SHP77 (cell line): ENCODE measurements at places on chromosomes 11 and 22.

GRCh38 chr11:84103096-84103495 lies 816.9 kb upstream of the CCDC90B start:
- DNase-seq = no peak

GRCh38 chr11:120548682-120549209 lies 37.2 kb downstream of the GRIK4 start:
- DNase-seq = no peak

GRCh38 chr11:117910525-117910924 lies 18.7 kb downstream of the TMPRSS13 start:
- DNase-seq = no peak

DNA sequence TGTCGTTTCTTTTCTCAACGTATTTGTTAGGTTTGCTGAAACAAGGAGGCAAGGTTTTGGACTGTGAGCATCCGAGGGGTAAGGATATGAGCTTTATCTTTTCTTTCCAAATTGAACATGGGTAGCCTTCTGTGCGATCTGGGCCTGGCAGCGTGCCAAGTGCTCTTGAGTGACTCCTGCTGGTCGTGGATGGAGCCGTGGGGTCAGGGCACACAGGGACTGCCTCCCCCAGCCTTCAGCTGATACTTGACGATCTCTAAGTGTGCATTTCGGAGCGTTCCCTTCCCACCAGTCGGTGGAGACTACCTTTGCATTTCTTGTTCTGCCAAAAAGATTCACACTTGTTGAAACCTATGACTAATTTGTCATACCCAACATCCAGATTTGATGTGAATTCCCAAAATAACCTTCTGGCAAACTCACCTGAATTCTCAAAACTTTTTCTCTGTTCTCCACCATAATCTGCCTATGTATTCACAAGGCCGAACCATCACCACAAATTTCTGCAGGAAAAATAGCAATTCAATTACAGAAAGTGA lies 40.1 kb upstream of the CLMP start:
- no peak for DNase-seq

GRCh38 chr11:84681456-84681855 lies 945.7 kb downstream of the DLG2 start:
- no peak for DNase-seq

- no peak for DNase-seq
Measured at GRCh38 chr11:62489204-62489603, 57.4 kb downstream of the AHNAK start.

- peak; percentile 89 for DNase-seq
Measured at GRCh38 chr11:47565340-47566148, at the start of gene PTPMT1. Gene PTPMT1 (plus strand): TSS chr11:47565599. CDS start chr11:47565623, 24 bp downstream.

DNA sequence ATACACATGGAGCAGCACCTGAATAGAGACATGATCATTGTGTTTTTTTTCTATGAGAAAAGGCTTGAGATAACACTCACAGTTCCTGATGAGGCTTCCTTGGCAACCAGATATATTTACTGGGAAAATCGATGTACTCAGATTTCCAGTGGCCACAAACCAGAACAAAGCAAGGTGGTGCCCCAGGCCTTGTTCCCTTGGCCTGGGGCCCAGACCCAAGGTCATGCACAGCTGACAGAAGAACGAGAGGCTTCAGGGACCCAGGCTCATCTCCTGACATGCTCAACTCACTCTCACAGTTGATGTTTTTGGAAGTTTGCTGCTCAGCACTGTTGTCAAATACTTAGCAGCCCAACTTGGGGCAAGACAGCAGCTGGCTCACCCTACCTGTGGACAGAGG lies 281.8 kb downstream of the NTM start:
- DNase-seq = no peak

DNA sequence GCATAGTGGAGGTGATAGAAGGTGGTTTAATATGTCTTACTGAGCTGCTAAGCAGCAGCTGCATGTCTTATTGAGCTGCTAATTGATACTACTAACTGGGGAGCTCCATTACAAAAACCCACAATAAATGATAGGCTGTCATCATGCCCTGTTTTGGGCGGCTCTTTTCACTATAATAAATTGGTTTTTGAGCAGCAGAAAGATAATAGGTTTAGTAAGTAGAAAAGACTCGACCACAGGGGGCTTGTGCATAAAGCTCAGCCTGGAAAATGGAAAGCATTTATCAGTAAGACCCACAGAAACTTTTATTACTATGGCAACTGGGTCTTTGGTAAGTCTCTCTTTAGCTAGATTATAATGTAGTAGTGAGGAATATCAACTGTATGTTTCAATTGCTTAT lies 117.6 kb downstream of the LDLRAD3 start:
- no peak for DNase-seq

- DNase-seq = no peak
Measured at GRCh38 chr22:26570115-26570514, 19.8 kb downstream of the TPST2 start.

- no peak for DNase-seq
Measured at GRCh38 chr11:101299210-101299609, 169.6 kb upstream of the PGR start.

GRCh38 chr22:20064140-20064480 lies 15.9 kb upstream of the DGCR8 start:
- DNase-seq = no peak

GRCh38 chr22:45262931-45263462 lies 21.8 kb upstream of the UPK3A start:
- peak; percentile 85 for DNase-seq

GRCh38 chr22:48138855-48139254 lies 1376.4 kb downstream of the TBC1D22A start:
- no peak for DNase-seq

- DNase-seq = no peak
Measured at GRCh38 chr22:38097557-38098409, 12.7 kb downstream of the BAIAP2L2 start.

DNA sequence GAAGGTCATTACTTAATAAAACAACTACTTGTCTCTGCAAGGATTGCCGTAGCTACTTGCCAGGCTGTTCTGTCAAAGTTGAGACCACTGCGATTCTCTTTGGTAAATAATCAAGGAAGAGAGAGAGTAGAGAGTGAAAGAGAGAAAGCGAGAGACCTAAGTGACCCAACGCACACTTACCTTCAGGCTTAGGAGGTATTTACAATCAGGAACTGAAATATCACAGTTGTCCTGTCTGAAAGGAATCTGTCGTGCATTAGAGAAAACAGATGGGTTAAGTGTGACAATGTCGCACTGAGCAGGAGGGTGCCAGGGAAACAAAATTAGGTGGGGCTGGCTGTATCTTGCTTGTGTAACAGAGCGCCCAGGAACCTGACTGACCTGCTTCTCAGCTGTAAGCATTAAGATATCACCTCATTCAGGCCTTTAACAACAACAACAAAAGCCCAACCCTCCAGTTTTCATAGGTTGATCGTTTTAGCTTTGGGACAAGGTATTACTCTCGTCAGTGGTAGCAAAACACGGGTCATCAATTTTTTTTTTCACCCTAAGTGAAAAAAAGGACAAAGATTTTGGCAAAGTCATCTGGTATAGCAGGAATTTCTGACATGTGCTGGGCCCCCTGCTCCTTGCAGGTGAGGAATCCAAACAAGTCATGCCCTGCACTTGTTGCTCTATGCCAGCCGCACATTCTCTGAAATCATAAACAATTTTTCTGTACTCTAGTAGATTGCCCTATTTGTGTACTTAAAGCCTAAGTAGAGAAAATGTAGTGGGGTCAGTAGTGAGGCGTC lies at the start of gene MUC15:
Gene MUC15 (minus strand): TSS at position 403 of the 794 bp plus-strand sequence. CDS start 5,169 bp downstream, outside the sequence.
- no peak for DNase-seq

DNA sequence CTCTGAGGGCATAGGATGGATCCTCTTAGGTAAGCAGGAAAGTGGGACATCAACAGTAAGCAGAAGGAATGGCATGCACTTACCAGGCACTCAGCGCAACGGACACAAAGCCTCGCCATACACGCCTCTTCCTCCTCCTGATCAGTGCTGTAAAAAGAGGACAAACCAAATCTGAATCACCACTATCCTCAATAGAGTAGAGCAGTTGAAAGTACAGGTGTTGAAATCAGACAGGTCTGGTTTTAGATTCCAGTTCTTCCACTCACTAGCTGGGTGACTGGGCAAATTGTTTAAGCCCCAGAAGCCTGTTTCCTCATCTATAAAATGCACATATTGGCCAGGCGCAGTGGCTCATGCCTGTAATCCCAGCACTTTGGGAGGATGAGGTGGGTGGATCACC lies 8.6 kb upstream of the JAML start:
- DNase-seq = no peak

DNA sequence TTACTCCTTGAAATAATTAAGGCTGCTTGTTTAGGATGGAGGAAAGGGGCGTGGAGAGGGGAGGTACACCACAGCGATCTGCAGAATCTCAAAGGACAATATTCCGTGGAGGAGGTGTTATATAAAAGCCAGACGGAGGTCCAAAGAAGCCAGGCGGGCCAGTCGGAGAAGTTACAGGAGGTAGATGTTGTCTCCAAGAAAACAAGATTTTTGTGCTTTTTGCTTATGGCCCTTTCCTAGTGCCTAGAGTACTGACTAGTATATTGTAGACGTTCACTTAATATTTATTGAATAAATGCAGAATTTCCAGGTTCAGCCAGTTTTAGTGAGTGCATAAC lies 761 bp downstream of the ZDHHC13 start:
- DNase-seq = no peak

- DNase-seq = no peak
Measured at GRCh38 chr11:86632499-86633269, 39.7 kb downstream of the ME3 start.

DNA sequence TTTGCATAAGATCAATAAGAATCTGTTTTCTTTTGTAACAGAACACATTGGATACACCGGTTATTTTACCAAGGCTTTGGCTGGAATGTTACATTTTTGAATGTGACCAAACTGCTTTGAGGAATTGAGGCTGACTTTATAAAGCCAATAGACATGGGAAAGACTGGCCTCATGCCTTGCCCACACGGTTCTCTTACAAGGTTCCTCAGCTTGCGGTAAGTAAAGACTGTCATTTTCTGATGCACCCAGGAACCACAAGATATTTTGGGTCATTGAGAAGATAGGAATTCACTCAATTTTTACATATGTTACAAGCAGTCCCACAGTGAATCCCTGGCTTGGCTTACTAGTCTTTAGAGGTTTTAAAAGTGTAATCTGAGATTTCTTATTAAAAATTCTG lies 23.9 kb downstream of the OR10A6 start:
- DNase-seq = no peak

DNA sequence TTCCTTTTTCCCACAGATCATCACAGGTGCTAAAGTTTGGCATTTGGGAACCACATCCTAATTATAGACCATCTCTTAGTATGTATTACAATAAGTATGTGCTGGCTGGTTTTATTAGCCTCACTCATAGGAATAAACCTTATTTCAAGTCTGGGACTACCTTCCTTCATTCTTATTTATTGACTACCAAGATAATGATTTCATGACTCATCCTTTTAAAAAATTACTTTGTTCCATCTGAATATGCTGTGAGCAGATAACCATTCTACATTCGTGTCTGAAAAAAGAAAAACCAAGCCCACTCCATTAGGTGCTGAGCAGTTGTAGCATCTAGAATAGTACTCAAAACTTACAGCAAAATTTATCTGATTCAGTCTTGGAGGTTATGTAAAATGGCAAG lies 12.3 kb downstream of the TNRC6B start:
- no peak for DNase-seq

DNA sequence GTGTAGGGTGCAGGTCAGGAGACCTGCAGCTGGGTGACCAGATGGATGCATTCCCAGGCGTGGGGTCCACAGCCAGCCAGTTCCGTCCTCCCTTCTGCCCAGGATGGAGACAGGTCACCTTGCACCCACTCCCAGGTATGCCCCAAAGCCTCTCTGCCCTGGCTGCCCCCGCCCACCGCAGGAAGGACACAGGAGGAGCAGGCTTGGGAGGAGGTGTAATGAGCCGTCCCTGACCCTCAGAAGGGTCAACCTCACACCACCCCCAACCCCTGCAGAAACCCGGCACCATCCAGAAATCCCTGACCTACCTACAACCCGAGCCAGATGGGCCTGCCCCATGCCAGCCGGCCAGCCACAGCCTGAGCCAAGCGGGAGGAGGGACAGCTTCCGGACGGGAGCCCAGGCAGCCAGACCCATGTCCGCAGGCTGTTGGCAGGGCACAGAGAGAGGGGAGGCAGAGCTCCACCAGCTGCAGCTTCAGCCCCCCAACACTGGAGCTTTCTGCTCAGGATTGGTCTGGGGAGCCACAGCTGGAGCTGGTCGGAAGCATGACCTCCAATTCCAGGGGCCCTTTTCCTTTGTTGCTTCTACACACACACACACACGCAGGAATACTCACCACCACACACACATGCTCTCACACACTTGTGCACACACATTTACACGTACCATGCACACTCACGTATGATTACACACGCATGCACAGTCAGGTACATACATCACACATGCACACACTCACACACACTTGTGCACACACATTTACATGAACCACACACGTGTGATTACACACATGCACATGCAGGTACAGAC lies 5.3 kb downstream of the IFITM10 start:
- DNase-seq = no peak

DNA sequence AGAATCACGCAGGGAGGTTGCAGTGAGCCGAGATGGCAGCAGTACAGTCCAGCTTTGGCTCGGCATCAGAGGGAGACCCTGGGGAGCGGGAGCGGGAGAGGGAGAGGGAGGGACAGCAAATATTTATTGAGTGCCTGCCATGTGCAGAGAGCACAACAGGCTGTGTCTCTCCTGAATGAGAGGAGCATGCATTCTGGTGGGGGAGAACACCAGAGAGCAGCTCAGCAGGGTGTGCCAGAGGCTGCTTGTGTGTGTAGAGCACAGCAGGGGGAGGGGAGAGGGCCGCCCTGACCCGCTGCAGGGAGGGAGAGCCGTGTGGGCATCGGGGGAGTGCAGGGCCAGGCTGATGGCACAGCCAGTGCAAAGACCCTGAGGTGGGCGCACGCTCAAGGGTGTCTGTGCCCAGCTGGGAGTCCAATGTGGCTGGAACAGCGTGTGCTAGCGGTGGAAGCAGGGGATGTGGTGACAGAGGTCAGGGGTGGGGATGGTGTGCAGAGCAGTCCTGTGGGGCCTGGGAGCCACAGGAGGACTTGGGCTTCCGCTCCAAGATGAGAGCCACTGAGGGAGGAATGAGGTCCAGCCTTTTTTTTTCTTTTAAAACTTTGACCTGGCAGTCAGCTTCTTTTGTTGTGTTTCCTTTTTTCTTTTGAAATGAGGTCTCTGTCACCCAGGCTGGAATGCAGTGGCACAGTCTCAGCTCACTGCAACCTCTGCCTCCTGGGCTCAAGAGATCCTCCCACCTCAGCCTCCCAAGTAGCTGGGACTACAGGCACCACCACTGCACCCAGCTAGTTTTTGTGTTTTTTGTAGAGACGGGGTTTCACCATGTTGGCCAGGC lies 12.0 kb downstream of the PPIL2 start:
- DNase-seq = no peak

GRCh38 chr11:44614281-44614775 lies 48.9 kb downstream of the CD82 start:
- no peak for DNase-seq

- DNase-seq = no peak
Measured at GRCh38 chr11:60336767-60337391, 9.8 kb downstream of the MS4A6E start.

GRCh38 chr11:116513278-116513823 lies 259.4 kb downstream of the BUD13 start:
- no peak for DNase-seq

DNA sequence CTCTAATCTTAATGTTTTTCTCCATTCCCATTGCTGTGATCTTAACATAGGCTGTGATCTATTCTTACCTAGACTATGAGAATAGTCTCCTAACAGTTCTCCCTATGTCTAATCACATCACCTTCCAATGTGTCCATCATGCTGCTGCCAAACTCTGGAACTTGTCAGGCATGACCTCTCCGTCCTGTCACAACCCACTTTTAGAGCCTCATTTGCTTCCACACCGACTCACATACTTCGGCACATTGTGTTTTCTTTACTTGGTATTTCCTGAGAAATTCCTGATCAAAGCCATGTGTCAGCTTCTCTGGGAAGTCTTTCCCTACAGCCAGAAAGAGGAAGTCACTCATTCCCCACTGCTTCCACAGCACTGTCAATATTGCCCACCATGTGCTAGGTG lies 40.5 kb upstream of the BIRC3 start:
- DNase-seq = no peak
